AG09319 (cell line): ENCODE measurements at places on chromosomes 1 and 21.

GRCh38 chr1:48002142-48002541 is 5.0 kb upstream of the TRABD2B start:
- DNase-seq, result no peak

DNA sequence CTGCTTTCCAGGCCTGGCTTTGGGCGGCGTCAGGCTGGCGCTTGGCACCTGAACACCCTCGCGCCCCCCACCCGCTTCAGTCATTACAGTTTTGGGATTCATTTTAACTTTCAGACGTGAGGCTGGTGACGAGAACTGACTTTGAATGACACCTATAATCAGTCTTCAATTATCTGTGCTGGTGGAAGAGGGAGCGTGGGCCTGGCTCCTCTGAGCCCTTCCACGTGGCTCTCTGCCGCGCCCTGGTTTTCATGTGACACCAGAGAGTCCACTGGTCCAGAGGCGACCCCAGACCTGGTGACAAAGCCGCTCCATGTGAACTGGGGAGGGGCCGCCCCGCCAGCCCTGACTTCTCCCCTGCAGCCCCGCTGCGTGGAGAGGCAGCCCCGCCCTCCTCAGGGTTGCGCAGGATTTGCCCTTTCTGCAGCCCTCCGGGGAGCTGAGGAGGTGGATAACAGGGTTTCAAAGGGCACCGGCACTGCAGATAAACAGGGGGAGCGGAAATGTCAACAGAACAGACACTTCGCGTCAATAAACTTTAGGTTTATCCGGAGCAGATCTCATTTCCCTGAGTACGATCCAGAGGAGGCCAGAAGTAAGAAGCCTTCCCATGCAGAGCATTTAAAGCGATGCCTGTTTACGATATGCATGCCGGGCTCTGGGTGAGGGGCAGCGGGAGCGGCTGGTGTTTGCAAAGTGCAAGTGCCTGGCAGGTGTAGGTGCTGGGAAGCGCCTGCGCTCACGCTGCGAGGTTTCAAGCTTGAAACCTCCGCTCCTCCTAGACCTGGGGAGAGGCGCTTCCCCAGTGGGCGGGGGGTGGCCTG is 56.4 kb downstream of the AJAP1 start:
- no peak for DNase-seq

- DNase-seq, result no peak
Observed at GRCh38 chr1:206952171-206952570, 5.9 kb upstream of the PIGR start.

- no peak for DNase-seq
Observed at GRCh38 chr1:165632491-165632890, 1.5 kb downstream of the MGST3 start.

DNA sequence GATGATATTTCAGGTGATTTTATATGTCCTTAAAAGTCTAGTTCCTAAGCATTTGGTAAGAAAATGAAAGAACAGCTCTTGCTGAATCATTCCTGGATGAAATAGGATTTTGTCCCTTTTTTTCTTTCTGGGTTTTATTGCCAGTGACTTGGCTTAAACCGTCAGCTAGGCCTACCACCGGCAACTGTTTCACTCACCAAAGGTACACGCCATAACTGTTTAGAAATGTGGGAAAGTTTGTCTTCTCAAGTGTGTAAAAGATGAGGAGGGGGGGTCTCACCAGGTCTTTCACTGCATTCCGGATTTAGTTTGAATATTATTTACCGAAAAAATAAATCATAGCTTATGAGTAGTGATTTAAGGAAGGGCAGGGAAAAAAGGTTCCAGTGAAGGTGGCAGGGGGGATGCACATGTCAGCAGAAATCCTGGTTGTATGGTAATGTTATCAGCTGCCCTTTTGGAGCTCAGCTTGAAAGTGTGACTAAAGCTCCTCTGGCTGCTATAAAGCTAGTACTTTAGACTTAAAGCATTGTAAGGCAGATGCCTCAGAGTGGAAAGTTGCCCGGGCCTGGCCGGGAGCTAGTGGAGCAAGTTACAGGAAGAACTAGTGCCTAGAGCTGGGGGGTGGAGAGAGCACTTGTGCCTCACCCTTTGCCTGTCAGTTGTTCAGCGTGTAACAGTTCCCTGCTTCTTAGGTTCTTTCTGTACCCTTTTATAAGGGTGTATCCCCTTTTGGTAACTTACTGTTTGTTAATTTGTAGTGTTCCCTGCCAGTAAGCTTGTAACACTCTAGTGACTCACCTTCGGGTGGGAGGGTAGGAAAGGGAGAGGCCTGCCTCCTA is 3.1 kb downstream of the ATP1A1 start:
- DNase-seq, result no peak

- no peak for DNase-seq
Observed at GRCh38 chr1:8677782-8678181, 139.7 kb downstream of the RERE start.

- DNase-seq, result no peak
Observed at GRCh38 chr1:162074276-162075005, 5.0 kb downstream of the NOS1AP start.

- no peak for DNase-seq
Observed at GRCh38 chr1:156848461-156849150, 10.3 kb downstream of the INSRR start.

GRCh38 chr1:19254416-19254815 is 2.8 kb downstream of the MRTO4 start:
- DNase-seq, result no peak

- DNase-seq, result no peak
Observed at GRCh38 chr21:27067226-27067625, 100.3 kb upstream of the ADAMTS5 start.
